ENCODE measurements at places on chromosomes 5 and 9. TPM values are rescaled to one million over a fixed set of nuclear protein-coding genes. Genes with fewer than 3 reads are reported as not detected.

- DNase-seq: no peak
Observed at GRCh38 chr5:96333391-96333790, 99.7 kb downstream of the PCSK1 start.

DNA sequence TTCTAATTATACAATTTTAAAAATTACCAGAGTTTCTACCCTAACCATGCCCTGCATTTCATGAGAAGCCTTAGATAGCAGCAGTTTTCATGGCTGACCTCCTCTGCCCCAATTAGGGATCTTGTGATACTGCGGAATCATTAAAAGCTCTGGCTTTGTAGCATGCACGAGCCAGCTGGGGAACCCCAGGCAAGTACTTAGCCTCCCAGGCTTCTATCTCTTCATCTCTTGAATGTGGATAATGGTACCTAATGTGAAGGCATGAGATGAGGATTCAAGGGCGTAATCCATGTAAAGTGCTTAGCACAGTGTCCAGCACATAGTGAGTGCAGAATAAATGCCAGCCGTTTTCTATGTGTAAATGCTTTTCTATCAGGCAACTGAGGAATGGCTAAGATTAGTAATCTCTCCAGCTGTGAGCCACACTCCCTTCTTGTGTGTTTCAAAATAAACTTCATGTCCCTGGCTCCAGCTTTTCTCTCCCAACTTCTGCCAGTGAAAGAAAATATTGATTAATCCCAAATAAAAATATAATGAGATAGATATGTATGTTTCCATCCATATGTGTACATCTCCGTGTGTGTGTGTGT lies 88.4 kb downstream of the APBA1 start:
- no peak for DNase-seq

GRCh38 chr9:111853450-111853827 lies 43.2 kb upstream of the UGCG start:
- DNase-seq: no peak

DNA sequence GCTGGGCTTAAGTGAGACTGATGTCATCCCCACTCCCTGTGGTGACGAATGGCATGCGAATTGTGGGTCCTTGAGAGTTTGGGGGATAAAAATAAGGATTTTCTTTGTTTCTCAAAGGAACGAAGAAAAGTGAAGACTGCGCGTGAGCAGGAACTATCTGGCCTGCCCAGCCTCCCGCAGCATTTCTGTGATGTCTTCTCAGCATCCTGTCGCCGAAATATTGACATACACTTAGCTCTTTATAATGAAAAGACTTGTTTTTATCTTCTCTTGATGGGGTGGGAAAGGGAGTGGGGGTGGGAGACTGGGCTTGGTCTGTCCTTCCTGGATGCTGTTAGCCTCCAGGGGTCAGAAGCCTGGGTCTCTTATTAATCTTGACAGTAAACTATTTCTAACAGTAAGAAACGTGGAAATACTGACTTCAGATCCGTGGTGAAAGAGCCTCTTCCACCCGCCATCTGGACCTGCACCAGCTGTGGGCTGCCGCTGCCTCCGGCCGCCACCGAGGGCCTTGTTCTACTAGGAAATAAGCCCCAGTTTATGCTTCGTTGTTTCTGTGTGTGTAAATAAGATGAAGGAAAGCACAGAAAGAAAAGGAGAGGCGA lies 239.6 kb downstream of the FANCC start:
- DNase-seq: peak; percentile 83

- DNase-seq: no peak
Observed at GRCh38 chr9:132008855-132009812, 70.5 kb downstream of the MED27 start.

- no peak for DNase-seq
Observed at GRCh38 chr9:101711330-101711941, 27.0 kb downstream of the GRIN3A start.

DNA sequence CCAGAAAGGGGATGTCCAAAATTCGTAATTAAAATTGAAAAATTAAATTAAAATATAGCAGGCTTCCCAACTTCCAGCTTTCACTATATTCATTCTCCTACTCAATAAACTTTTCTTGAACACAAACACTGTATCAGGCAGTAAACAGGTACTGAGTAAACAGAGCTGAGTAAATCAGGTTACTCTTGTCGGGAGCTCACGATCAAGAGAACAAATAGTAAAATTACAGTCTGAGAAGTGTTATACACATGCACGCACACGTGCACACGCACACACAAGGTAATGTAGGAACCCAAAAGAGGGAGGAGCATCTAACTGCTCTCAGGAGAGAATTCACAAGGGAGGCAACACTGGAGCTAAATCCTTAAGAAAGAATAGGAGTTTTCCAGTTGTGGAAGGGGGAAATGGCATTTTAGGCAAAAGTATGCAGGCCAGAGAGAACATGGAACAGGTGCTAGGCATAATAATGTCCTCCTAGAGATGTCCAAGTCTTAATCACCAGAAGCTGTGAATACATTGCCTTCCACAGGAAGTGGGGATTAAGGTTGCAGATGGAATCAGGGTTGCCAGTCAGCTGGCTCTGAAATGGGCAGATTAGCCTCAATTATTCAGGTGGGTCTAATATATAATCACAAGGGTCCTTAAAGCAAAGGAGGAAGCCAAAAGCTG lies 598.8 kb upstream of the BRINP1 start:
- no peak for DNase-seq

DNA sequence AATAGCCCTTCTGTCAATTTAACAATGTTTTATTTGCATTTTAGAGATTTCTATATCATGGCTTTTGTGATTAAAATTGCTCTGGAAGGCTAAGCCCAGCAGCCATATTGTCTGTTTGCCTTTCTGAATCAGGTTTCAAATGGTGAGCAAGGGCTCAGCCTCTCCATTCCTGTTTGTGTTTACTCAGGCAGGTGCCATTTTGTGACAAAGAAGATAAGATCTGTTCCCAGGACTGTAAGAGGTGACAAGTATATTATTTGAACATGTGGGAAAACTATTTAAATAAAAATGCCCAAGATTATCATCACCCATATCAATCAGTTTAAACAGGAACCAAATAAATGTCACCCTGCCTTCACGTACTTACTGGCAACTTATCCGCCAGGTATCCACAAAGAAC lies 641.3 kb upstream of the KLF4 start:
- no peak for DNase-seq

DNA sequence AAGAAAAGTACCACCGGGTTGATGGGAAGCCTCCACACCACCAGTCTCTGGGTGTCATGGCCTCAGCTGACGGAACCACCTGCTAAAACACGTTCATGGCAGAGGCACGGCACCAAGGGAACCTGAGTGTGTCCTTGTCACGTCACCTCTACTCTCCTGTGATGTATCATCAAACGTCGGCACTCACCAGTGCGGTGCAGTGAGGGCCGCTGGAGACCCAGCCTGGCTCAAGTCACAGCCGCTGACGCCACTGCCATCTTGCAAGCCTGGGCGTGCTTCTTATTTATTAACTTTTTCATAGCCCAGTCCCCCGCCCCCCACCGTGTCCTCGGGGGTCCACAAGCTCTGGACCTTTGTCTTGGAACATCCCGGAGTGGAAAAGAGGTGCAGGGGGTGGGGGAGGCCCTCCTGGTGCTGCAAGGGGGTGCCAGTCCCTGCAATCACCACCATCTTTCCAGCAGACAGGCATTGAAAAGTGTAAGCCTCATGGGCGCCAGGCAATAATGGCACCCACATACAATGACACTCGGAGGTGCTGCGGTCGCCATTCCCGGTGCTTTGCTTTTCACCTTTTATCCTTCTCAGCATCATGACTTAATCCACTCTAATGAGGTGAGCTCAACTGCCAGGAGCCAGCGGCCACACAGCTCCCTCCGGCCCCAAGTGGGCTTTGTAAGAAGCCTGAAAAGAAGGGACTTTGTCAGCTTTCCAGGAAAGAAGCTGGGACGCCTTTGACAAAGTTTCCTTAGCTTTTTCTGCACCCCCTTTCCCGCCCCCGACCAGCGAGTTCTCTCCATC lies 202.3 kb upstream of the IRX1 start:
- no peak for DNase-seq

DNA sequence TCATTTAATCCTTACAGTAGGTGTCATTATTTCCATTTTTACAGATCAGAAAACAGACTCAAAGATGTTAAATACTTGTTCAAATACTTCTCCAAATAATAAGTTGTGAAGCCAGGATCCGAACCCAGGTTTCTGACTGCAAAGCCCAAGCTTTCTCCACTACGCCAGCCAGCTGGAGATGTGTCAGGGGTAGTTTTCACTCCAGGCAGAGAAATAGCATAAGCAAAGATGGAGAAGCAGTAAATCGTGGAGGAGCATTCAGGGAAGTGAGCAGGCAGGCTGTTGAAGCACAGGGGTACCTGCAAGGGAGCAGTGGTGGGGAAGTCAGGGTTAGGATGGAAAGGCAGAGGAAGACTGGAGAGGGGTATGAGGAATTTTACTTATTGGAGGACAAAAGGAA lies 2.9 kb downstream of the TLN1 start:
- no peak for DNase-seq

- no peak for DNase-seq
Observed at GRCh38 chr5:150763023-150763769, 4.4 kb upstream of the DCTN4 start.

DNA sequence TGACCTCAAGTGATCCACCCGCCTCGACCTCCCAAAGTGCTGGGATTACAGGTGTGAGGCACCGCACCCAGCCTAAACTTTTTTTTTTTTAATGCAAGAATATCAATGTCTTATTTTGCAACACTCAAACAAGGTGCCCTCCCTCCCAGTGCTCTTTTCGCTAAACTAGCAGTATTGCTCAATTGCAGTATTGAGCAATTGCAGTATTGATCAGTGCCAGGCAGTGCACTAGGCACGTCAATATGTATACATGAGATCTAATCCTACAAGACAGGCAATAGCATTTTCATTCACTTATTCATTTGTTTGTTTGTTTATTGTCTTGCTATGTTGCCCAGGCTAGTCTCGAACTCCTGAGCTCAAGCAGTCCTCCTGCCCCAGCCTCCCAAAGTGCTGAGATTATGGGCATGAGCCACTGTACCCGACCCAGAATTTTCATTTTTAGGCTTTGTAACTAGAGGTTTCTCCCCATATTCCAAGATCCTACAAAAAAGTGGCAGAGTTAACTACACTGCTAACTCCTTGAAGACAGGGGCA lies 94.5 kb downstream of the TTLL11 start:
- no peak for DNase-seq

DNA sequence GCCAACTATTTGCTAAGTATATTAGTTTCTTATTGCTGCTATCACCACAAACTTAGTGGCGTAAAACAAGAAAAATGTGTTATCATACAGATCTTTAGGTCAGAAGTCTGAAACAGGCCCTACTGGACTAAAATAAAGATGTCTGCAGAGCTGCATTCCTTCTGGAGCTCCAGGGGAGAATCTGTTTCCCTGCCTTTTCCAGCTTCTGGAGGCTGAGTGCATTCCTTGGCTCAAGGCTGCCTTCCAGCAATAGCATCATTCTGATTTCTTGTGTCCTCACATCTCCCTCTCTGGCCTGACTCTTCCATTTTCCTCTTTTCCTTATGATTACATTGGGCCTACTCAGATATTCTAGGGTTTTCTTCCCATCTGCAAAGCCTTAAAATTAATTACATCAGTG lies 15.9 kb downstream of the MAN2A1 start:
- DNase-seq: no peak

- DNase-seq: no peak
Observed at GRCh38 chr5:42321785-42322184, 101.5 kb upstream of the GHR start.

The CNTNAP3 gene
- total RNA-seq: 7.9 TPM

The BTNL3 gene
- 0.29 TPM for total RNA-seq

The MAN2A1 gene
- total RNA-seq: 32.8 TPM

The FOXD4L5 gene
- total RNA-seq: not detected

Data from mesenteric fat pad (tissue), 1 donor.